ENCODE measurements at places on chromosomes 4 and X. TPM values are rescaled to one million over a fixed set of nuclear protein-coding genes. Genes with fewer than 3 reads are reported as not detected.

The MAGEC3 gene
- total RNA-seq: not detected

The MAGEA11 gene
- not detected for total RNA-seq

The CNGA2 gene
- total RNA-seq: not detected

The GAGE12F gene
- not detected for total RNA-seq

The ENPEP gene
- total RNA-seq: 0.45 TPM

The TCEAL7 gene
- 8.8 TPM for total RNA-seq

The PDE6B gene
- total RNA-seq: not detected

The CYSLTR1 gene
- total RNA-seq: not detected

The C4orf36 gene
- total RNA-seq: 3.1 TPM

The CT55 gene
- not detected for total RNA-seq

The UGT2B17 gene
- not detected for total RNA-seq

The AMOT gene
- 4.9 TPM for total RNA-seq

The UGT2B10 gene
- not detected for total RNA-seq

The LINC00632 gene
- 25.1 TPM for total RNA-seq

The ARHGAP24 gene
- 53.6 TPM for total RNA-seq

The BEND4 gene
- not detected for total RNA-seq

The AWAT1 gene
- not detected for total RNA-seq

The TEX11 gene
- total RNA-seq: not detected

The RS1 gene
- not detected for total RNA-seq

The ATP7A gene
- 3.5 TPM for total RNA-seq

The TEX13C gene
- not detected for total RNA-seq

The SATL1 gene
- total RNA-seq: not detected

The RASGEF1B gene
- 56.8 TPM for total RNA-seq

The PRRG1 gene
- total RNA-seq: 2.9 TPM

The MSX1 gene
- 0.55 TPM for total RNA-seq

The DSPP gene
- not detected for total RNA-seq

The SHOX gene
- total RNA-seq: not detected

The GABRQ gene
- not detected for total RNA-seq

The KCNIP4 gene
- total RNA-seq: not detected

The RLIM gene
- 21.0 TPM for total RNA-seq

The F8 gene
- 3.5 TPM for total RNA-seq

The CCDC160 gene
- total RNA-seq: 1.2 TPM

The GAGE2A gene
- not detected for total RNA-seq

The CENPVL2 gene
- total RNA-seq: not detected

The SLITRK2 gene
- total RNA-seq: not detected

The ESX1 gene
- total RNA-seq: not detected

The TMEM154 gene
- 5.5 TPM for total RNA-seq

The CLDN22 gene
- not detected for total RNA-seq

The CLGN gene
- 0.45 TPM for total RNA-seq

The FREM3 gene
- not detected for total RNA-seq

The C4orf51 gene
- total RNA-seq: not detected

The GPM6B gene
- 13.4 TPM for total RNA-seq

The XAGE1B gene
- total RNA-seq: not detected
